ENCODE measurements at places on chromosomes 12 and 14.
A peak's percentile ranks its signal among the peaks of the same experiment; 100 is the strongest.

DNA sequence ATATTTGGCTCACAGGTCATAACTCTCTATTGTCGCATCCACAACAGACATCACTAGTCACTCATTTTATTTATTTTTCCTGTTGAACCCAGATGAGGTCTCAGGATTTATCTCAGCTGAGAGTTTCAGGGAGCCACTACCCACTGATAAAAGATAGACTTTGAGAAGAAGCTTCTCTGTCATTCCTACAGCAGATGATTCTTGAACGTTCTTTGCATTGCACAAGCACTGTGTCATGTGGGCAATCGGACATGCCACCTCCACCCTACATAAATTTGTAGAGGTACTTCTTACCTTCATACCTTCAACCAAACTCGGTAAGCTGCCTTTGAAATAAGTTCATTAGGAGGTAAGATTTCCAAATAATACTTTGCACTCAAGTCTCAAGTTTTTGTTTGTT lies 627.9 kb upstream of the TBX3 start:
- DNase-seq, result no peak

DNA sequence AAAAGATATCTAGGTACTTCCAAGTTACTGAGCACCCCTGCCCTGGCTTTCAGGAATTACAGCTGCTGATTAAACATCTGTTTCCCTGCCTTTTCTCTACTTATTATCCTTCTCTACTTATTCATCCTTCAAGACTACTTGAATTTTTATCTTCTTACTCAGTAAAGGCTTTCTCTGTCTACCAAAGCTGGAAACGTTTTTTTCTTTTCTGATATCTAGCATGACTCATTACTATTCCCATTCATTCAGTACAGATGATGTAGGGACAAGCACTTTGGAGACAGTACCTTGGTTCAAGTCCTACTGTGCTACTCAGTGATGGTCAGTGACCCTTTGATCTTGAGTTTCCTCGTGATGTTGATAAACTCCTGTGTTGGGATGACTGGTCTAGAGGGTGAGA lies 848.7 kb downstream of the NRXN3 start:
- DNase-seq, result peak; percentile 43

DNA sequence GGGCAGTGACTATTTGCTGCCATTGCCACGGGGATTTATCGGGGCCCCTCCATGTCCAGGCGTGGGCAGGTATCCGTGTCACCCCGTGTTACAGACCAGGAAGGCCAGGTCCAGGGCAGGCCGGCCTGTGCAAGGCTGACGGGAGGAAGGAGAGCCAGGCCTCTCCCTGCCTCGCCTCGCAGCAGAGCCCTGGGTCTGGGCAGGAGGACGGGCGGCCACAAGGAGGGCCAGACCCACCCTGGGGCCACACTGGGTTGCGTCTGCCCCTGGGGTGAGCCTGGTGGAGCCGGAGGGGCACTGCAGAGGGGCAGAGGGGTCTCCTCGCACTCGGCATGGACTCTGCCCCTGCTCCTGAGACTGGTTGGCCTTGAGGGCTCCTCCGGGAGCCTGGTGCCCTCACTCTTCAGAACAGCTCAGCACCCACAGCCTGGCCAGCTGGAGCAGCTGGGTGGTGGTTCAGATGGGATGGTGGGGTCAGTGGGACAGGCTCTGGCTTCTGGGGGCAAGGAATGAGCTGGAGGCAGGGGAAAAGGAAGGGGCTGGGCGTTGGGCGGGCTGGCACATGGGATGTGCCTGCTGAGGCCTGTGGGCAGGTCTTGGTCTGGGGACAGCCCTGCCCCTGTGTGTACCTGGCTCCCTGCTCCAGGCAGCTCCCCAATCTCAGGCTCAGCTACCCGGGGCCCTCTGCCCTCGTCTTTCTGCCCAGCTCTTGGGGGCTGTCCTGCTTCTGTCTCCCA lies 53.9 kb downstream of the KIF26A start:
- no peak for DNase-seq

DNA sequence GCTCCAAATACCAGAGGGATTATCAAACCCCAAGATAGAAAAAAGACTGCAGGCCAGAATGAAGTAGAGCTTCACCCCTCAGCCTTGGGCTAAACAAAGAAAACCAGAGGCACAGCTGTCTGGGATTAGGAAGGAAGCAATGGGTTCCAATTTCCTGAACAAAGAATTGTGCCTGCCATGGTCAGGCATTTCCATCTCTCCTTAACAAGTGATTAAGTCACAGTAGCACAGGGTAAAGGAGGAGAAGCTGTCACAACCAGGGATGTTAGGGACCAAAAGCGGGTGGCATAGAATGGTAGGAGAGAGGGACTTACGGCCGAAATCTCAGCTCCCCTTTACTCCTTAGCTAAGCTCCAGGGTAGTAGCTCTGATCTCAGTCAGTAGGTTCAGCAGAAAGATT lies 33.9 kb downstream of the SPTLC2 start:
- DNase-seq, result no peak

DNA sequence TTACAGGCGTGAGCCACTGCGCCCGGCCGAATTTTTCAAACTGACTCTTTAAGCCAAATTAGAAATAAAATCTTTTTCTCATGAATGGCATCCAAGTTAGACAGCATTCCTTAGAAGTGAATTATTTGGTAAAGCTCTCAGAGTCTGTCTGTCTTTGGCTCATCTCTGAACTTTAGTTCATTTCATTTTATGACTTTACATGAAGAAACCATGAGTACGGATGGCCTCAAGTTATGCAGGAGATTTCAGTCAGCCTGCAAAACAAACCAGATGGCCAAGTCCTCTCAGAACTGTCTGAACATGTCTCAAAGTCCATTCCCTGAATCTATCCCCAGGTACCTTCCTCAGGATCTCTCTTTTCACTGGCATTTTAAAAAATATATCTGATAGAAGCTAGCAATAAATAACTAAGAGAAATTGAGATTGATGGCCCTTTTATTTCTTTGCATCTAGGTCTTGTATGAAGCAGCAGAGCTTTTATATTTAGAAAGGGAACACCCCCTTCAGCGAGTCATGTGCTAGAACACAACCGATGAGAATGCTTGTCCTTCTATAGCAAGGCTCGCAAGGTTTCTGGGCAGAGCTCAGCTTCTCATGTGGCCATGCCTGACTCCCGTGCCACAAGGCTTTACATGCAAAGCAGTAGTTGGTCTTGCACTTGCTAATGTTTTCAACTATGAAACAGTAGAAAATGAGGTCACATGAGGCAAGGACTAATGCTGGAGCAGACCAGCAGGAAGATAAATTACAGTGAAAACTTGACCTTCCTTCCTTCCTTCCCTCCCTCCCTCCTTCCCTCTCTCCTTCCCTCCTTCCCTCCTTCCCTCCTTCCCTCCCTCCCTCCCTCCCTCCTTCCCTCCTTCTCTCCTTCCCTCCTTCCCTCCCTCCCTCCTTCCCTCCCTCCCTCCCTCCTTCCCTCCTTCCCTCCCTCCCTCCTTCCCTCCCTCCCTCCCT lies 125.0 kb downstream of the AKAP6 start:
- no peak for DNase-seq

GRCh38 chr14:70916300-70916699 lies 9.0 kb downstream of the PCNX1 start:
- DNase-seq, result no peak

DNA sequence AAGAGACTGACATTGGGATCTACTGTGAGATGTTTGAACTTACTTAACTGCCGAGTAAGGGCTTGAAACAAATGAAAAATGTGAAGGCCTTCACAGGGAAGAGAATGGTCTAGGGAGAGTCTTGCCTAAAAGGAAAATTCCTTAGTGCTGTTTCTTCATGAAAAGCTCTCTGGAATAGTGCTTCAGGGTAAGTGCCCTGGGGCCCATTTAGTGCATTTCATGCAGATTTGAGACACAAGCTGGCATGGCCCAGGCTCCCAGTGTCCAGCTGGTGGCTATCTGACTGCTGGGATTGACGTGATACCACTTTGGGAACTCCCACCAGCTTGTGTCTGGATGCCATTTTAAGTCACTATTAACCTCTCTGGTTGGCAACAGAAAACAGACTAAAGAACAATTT lies 26.9 kb downstream of the BEST3 start:
- no peak for DNase-seq

- DNase-seq, result no peak
Observed at GRCh38 chr12:93059925-93060665, 131.0 kb upstream of the EEA1 start.

DNA sequence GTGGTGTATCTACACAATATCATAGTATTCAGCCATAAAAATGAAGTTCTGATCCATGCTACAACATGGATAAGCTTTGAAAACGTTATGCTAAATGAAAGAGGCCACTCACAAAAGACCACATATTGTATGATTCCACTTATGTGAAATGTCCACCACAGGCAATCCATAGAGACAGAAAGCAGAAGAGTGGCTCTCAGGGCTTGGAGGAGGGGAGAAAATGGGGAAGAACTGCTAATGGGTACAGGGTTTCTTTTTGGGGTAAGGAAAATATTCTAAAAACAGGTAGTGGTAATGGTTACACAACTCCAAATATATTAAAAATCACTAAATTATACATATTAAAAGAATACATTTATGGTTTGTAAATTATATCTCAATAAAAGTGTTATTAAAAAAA lies 16.5 kb downstream of the SCNN1A start:
- DNase-seq, result no peak

DNA sequence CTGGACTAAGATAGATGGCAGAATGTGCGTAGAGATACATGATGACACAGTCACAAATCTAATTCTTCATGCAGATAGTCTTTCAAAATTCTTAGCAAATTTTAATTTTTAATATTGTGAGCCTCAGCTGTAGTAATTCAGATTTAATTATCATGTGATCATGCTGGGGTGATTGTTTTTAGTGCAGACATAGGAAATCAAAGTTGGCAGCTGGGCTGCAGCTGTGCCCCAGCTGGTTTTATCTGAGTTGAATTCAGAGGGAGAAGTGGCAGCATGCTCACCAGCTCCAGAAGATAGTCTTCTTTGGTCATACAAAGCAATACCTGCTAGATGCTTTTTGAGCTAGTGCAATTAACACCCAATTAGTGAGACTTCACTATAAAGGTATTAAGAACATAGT lies 292.9 kb downstream of the RAD51B start:
- DNase-seq, result no peak

GRCh38 chr12:130185455-130186391 lies 23.5 kb downstream of the FZD10 start:
- no peak for DNase-seq
